ENCODE measurements at places on chromosomes 4 and X.

- no peak for DNase-seq
Measured at GRCh38 chr4:108345862-108346817, 177.4 kb upstream of the LEF1 start.

GRCh38 chrX:119236623-119237561 is 807 bp downstream of the PGRMC1 start:
- DNase-seq = peak; percentile 21

DNA sequence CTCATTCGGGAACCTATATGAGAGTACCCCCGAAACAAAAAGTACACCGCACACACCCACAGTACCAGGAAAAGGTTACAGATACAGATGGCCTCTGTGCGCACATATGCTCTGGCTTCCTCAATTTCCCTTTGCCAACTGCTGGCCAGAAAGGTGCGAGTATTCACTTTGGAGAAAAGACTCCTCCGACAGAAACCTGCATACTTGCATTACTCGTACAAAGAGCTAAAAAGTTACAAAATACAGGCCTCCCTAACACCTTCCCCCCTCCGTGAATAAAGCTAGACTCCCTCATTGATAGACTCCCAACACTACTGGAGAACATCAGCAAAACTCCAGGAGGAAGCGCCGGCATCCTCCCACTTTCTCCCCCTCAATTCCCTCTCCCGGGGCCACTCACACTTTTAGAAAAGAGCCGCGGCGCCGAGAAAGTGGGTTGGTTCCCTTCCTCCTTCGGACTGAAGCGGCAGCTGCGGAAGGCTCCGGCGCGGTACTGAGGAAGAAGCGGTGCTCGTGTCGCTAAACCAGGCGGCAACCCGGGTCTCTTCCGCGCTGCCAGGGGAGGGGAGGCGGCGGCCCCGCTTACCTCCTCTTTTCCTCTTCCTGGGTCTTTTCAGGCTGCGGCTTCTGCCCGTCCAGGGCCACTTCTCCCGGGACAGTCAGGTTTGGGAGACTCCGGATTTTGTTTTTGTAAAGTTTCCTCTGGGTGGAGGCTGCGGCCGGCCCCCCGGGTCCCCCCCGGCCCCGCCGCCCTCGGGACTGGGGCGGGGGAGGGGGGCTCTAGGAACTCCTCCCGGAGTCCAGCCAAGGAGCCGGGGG is 1.1 kb downstream of the FBXW7 start:
- DNase-seq = peak; percentile 33

- no peak for DNase-seq
Measured at GRCh38 chr4:113446019-113446418, 315.5 kb downstream of the CAMK2D start.

Data from mucosa of gallbladder (tissue), 1 donor.